ENCODE measurements at places on chromosomes 6 and 20.
A peak's percentile ranks its signal among the peaks of the same experiment; 100 is the strongest.

- DNase-seq = no peak
These were observed 66.9 kb downstream of the PHACTR2 start for GRCh38 chr6:143744551-143745165.

DNA sequence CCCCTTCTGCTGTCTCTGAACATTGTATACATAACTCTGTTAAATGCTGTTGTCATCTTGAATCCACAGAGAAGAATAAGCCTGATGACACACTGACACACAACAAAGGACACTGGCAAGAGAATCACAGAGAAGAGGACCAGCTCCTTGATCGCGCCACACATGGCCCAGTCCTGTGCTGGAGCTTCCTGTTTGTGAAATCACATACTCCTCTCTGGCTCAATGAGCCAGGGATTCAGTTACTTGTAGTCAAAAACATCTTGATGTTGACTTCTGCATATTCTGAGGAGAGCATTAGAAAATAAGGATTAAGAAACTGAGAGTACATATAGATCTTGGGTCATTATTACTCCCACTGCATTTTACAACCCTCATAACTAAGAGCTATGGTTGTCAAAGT lies 100.1 kb downstream of the EPB41L2 start:
- no peak for DNase-seq

GRCh38 chr6:149842331-149842730 lies 21.8 kb downstream of the LRP11 start:
- no peak for DNase-seq

DNA sequence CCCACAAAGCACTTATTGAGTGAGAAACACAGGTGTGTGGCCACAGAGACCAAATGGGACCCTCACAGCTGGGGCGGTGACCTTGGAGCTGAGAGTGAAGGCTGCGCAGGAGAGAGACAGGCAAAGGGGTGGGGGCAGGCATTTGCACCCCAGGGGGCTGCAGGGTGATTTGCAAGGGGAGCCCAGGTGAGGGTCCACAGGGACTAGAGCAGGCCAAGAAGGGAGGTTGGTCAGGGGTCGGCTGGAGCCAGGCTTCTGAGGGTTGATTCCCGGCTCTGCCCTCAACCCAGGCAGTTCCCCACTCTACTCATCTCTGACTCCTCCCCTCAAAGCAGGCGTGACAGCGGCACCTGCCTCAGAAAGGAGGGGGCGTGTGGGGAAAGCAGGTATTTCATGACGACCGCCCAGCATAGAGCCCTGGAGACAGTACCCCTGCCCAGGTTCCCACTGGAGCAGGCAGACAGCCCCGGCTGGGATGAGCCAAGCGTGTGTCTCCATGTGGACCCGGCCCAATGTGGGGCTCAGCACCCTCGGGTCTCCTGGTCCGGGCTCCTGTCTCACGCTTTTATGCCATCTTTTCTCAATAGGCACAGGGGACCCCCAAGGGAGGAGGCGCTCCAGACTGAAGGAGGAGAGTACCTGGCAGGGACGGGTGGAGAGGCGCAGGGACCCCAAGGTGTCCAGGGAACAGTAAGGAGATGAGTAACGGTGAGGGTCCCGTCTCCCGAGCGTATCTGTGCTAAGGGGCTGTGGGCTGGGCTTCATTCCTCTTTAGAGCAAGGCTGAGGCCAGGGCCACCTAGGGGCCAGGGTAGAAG lies 3.1 kb upstream of the MRGBP start:
- no peak for DNase-seq

DNA sequence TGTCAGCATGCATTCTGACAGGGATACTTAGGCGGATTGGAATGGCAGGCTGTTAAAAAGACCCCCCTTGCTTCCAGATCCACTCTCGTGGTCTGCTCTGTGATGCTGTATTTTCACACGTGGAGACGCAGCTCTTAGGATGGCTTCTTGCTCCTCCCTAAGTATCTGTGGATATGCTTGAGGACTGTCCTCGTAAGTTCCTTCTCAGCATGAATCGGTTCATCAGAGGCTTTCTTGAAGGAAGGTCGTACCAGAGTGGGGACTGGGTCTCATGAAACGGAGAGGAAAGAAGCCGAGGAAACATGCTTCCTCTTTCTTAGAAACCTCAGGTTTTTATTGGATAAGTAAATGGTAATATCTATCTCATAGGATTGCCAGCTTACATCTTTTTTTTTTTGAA lies 220.4 kb downstream of the FARS2 start:
- DNase-seq = no peak

DNA sequence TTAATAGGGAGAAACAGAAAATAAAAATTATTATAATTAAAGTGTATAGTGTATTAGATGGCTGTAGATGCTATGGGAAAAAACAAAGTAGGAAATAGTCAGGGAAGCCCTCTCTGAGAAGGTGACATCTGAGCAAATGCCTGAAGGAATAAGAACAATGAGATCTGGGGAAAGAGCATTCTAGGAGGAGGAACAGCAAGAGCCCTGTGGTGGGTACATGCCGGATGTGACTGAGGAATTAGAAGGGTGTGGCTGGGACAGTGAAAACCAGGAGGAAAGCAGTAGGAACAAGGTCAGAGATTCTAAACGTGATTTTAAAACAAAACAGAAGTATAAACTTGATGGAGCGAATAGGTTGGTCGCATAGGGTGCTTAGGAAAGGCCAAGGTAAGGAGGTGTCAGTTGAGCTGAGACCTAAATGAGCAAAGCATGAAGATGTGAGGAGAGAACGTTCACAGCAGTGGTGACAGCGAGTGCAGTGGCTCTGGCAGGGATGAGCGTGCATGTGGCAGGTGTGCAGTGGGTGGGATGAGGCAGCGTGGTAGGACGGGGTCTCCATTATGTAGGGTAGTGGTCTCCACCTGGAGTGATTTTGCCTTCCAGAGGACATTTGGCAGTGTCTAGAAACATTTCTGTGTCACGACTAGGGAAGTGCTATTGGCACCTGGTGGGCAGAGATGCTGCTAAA lies 97.1 kb upstream of the MRPS10 start:
- no peak for DNase-seq

GRCh38 chr6:17725083-17725482 lies 18.4 kb upstream of the NUP153 start:
- DNase-seq = peak; percentile 46

- no peak for DNase-seq
These were observed 100.9 kb upstream of the SAMD5 start for GRCh38 chr6:147407571-147407970.

DNA sequence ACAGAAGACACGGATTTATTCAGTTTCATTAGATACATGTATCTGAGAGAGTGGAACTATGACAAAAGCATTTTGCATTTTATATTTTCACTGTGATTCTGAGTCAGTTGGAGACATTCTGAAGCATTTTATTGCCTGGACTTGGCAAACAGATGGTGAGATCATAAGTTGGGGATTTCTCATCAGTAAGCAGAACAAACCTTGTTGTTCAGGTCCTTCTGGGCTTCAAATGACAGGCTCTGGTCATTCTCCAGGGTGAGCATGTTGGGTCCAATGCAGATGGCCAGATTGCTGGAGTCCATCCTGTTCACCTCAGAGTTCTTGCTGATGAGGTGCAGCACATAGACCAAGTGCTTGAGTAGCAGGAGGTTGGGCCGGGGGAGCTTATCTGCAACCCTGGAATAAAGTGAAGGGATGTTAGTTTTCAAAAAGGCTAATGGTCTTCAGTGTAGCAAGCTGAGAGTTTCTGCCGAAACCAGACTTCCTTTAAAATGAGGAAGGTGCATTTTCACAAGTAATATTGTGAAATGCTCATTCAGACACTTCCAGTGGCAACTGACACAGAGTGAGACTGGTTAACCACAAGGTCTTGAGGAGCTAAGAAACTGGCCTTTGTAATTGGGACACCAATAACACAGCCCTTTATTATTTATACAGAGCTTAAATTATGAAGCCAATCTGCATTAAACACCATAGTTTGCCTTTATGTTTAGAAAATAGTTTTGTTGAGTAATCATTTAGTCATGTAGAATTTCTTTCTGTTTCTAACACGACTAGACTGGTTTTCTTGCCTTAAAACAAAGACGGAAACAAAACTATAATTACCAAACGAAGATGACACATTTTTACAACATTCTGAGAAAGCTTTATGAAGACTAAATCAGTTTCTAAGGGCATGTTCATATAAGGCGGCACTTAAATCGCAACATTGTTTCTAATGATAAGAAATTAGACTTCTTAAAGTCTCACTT lies 5.6 kb downstream of the TAGAP start:
- peak; percentile 44 for DNase-seq

Measured in fibroblast of skin of abdomen (primary cell).